ENCODE measurements at places on chromosomes 12 and 14. TPM values are rescaled to one million over a fixed set of nuclear protein-coding genes. Genes with fewer than 3 reads are reported as not detected.

The CRIP2 gene
- total RNA-seq, result 63.4 TPM

The OASL gene
- total RNA-seq, result 0.88 TPM

The MORN3 gene
- total RNA-seq, result 0.19 TPM

The GUCY2C gene
- total RNA-seq, result not detected

DNA sequence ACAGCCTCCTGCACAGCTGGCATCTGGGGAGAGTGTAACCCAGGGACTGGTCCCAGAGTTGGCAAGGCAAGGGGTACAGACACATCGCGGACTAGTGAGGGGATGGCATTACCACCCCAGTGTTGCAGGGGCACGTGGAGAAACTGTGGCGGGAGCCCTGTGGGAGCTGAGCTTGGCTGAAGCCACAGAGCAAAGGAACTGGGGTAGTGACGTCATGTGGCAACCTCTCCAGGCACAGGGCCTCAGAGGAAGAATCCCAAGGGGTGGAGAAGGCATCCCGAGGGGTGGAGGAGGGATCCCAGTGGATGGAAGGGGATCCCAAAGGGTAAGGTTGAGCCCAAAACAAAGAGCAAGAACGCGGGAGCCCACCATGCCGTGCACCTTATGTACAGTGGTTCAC, 70.1 kb downstream of the GSC start:
- no peak for DNase-seq

GRCh38 chr12:29792853-29793252, 9.1 kb upstream of the TMTC1 start:
- DNase-seq, result no peak

GRCh38 chr12:12333407-12334366, 16.4 kb downstream of the MANSC1 start:
- no peak for DNase-seq

DNA sequence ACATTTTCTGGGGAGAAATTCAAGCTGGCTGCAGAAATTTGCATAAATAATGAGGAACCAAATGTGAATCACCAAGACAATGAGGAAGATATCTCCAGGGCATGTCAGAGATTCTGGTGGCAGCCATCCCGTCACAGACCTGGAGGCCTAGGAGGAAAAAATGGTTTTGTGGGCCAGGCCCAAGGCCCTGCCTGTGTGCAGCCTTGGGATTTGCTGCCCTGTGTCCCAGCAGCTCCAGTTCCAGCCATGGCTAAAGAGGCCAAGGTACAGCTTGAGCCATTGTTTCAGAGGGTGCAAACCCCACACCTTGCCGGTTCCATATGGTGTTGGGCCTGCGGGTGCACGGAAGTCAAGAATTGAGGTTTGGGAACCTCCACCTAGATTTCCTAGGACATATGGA, 147.5 kb downstream of the ADCK1 start:
- no peak for DNase-seq

DNA sequence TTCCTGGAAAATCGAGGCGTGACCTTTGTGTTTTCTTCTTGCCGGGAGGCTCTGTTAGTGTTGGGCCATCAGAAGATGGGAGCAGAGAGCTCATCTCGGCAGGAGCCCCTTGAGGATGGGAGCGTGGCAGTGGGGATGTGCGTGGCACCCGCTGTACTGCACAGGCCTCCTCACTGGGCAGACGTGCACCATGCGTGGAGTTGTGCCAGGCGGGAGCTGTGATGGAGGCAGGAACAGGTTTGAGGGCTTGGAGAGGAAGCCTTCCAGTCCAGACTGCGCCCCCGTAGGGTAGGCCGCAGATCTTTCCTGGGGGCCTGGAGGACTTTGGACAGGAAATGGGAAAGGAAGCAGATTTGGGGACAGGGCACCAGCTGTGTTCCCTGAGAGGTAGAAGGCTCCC, 197.5 kb downstream of the TSPAN9 start:
- no peak for DNase-seq

- no peak for DNase-seq
Measured at GRCh38 chr12:78556651-78557050, 307.9 kb upstream of the SYT1 start.

DNA sequence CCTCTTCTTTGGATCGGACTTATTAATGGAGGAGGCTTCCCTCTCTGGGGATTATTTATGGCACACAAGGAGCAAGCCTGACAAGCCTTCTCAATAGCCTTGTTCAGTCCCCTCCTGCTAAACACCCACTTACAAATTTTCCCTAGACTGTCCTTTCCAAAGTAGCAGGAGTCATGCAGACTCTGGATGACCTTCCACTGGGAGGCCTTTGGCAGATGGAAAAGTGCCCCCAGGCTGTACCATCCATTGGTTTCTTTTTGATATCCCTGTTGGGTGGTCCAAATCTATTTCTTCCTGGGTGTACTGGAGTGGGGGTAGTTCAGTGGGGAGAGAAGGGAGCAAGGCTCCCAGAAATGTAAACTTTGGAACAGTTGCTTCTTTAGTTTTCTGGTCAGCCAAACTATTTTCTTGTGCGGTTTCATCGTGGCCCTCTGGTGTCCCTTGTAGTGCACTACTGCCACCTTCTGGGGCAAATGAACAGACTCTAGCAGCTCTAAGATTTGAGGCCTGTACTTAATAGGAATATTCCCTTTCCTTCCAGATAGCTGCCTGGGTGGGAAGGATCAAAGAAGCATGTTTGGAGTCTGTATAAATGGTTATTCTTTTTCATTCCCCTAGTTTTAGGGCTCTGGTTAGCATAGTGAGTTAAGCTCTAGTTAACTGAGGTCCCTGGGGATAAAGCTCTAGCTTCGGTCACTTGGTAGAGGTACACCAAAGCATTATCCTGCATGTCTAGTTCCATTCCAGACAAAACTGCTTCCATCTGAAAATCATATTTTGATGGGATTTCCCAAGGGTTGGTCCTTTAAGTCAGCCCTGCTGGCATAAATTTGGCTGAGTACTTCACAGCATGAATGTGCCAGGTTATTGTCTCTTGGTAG, 409.5 kb downstream of the SLC6A15 start:
- DNase-seq, result no peak

DNA sequence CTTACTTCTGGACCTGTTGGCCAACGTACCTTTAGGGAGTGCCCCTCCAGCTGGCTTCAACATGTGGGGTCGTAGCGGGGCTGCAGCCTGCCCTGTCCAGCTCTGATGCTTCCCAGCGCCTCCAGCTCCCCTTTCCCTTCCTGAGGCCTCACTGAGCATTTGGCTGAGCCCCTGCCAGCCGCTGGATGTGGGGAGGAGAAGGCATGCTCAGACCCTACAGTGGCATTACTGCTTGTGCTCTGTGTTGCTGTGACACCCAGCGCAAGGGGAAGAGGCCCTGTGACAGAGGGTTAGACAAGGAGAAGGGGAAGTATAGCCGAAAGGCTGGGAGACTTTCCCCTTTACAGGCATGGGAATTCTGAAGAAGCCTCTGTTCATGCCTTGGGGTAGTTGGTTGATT, 145.9 kb downstream of the PRKCH start:
- no peak for DNase-seq

GRCh38 chr12:9711664-9712063, 21.2 kb downstream of the CLECL1 start:
- DNase-seq, result no peak

DNA sequence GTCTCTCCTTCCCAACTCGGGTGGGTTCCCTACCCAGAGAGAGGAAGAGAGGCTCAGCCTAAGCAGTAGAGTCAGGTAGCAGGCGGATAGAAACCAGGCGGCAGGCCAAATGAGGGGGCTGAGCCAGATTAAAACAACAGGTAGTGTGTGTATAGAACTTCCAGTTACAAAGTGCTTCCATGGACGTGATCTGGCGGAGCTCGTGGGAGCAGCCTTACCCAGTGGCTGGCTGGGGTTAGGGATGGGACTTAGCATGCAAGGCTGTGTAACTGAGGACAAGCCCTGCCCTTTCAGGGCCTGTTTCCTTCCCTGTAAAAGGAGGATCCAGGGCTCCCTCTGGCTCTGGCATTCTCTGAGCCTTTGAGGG, 8.3 kb downstream of the KRT80 start:
- DNase-seq, result no peak

DNA sequence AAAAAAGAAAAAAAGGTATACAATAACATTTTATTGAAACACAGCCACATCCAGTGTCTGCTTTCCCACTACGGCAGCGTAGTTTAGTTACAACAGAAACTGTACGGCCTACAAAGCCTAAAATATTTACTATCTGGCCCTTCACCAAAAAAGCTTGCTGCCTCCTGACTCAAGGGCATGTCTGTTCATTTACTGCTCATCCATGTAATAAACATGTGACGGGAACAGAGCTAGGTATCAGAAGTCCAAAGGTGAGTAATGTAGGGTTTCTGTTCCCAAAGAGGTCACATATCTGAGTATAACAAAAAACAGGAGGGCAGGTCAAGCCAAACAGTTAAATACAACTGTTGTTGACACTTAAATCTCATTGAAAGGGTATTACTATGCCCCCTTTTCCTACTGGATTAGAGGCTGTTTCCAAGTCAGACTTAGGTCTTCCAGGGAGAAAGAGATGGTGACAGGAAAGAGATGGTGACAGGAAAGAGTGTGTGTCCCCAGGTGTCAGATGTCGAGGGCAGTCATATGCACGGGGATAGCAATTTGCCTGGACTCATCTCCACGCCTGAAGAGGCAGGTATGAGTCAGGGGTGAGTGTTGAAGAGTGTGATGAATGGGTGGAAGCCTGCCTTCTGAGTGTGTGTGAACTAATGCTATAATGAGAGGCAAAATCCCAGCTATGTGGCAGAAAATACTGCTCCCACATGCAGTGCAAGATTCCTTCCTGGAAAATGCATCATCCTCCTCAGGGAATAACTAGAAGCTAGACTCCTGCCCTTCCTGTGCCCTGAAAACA, 77.7 kb downstream of the MAP3K9 start:
- DNase-seq, result no peak

- DNase-seq, result no peak
Measured at GRCh38 chr12:79360936-79361335, 329.8 kb downstream of the PAWR start.
